ENCODE measurements at places on chromosomes 4 and X.

DNA sequence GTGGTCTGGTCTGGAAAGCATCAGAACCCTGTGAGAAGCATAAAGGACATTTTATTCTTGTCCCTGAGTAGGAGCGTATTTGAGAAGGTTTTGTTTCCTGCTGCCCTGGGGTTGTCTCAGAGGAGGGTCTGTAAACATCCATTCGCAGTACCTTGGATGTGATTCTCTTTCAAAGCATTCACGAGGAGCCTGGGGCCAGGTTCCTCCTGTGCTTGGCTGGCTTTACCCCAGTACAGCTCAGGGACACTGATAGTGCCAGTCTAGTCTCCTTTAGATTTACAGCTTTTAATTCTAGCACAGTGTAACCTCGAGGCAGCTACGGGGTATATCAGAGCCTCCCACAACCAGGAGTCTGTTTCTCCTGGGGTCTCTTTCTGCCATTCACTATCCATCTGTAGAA lies 2.7 kb downstream of the CLRN2 start:
- no peak for ATAC-seq

- ATAC-seq: no peak
These were observed 1024.0 kb upstream of the PABPC4L start for GRCh38 chr4:135225551-135225950.

GRCh38 chr4:152346526-152346925 lies 189.4 kb downstream of the FBXW7 start:
- ATAC-seq: no peak

- no peak for ATAC-seq
These were observed 76.9 kb upstream of the FAM9B start for GRCh38 chrX:9110808-9111207.

- ATAC-seq: no peak
These were observed 69.6 kb upstream of the C4orf50 start for GRCh38 chr4:6087669-6088341.

DNA sequence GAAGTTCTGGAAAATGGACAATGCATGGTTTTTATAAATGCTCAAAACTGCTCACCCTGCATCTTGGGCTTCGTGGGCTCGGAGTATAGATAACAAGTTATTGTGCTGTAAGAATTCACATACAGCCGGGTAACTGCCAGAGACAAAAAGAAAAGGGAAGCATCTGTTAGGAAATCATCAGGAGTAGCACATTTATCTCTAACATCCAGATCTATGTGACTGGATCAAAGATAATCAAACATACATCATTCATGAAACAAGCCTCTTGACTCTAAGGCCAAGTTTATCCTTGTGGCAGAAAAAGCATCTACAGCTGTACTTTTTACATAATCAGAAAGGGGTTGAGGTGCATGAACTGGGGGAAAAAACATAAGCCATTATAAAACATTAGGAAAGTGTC lies 264.2 kb downstream of the PPP3CA start:
- no peak for ATAC-seq

GRCh38 chr4:89308161-89308500 lies 531 bp upstream of the GPRIN3 start:
- ATAC-seq: no peak

- ATAC-seq: no peak
These were observed 4.8 kb upstream of the KIAA0232 start for GRCh38 chr4:6777636-6778281.

DNA sequence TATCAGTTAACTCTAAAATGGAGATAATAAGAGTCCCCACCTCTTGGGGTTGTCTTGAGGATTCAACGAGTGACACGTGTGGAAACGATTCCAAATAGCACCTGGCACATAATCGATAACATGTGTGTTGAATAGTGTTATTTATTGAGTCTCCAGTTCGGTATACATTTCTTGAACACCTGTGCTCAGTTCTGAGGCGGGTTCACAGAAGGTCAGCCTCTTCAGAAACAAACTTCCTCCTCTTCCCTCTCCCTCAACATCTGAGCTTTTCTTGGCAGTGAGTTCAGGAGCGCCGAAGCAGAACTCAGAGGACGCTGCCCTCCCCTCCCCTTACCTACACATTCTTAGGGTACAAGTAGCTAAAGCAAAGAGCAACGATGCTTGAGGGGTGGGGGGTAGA lies 934 bp downstream of the PDHA1 start:
- no peak for ATAC-seq

DNA sequence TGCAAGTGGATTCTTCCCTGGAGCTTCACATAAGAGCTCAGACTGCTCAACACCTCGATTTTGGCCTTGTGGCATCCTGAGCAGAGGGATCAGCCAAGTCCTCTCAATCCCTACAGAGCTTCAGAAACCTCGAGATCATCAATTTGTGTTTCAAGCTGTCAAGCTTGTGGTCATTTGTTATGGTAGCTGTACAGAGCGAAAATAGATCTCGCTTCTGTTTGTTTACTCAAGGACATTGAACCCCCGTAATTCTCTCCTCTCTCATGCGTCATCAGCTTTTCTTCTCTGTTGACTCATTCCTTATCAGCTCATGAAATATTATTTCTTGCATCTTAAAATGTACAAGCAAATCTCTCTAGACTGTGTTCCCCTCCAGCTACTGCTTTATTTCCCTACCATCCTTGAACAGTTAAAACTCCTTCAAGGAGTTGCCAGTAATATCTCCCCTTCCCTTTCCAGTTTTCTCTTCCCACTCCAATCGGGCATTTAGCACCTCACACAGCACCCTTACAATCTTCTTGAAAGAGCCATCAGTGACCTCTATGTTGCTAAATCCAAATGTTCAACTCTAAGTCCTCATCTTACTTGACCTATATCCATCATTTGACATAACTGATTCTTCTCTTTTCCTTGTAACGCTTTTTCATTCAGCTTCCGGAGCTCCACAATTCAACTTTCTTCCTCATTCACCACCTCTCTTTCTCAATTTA lies 106.2 kb upstream of the FAT1 start:
- ATAC-seq: no peak

GRCh38 chrX:107384397-107385105 lies 64.9 kb upstream of the FRMPD3 start:
- ATAC-seq: no peak

- no peak for ATAC-seq
These were observed 6.6 kb downstream of the HCCS start for GRCh38 chrX:11117745-11118144.

- no peak for ATAC-seq
These were observed 77.3 kb upstream of the IGSF1 start for GRCh38 chrX:131366407-131366806.

Data from activated T-helper 17 cell treated with anti-CD3 and anti-CD28 coated beads, Interleukin-2, amount 50 U/mL, for 72 hours (primary cell).